Ovary (tissue), 10 donors: ENCODE measurements at places on chromosomes 11 and 22. TPM values are rescaled to one million over a fixed set of nuclear protein-coding genes. Genes with fewer than 3 reads are reported as not detected.

PLAAT5 gene
- 35.0 TPM for polyA plus RNA-seq

DNA sequence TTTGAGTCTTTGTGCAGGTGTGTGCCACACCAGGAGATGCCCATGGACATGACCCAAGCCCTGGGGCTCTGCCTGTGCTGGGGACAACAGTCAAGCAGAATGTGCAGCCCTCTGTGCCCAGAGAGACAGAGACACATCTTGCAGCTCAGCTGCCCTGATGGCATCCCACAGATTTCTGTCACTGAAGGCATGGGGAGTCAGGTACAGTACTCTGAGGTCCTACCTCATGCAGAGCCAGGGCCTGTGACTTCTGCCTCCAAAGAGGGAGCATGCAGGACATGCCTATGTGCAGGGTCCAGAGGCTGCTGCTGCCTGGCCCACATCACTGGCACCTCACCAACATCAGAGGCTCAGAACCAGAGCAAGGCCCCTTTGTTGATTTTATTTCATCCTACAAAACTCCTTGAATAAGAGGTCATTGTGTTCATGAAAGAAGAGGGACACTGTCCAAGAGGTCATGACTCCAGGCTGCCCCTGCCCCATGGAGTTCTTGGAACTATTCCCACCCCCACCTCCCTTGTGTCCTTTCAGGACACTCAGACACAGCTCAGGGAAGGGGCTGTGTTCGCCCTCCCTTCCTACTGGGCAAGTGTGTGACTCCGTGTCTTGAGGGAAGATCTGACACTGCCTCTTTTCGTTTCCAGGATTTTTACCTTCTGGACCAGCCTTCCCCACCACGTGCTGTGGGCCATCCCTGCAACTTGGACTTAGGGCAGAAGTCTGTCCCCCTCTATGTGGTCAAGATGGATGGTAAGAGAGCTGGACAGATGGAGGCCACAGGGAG lies 62.3 kb downstream of the BTG4 start:
- no peak for DNase-seq
- H3K27me3 ChIP-seq = no peaks in the 10 kb centered on the region
- H3K4me3 ChIP-seq = no peak overlapping the region
- no peaks in the 10 kb centered on the region for H3K4me1 ChIP-seq

DNA sequence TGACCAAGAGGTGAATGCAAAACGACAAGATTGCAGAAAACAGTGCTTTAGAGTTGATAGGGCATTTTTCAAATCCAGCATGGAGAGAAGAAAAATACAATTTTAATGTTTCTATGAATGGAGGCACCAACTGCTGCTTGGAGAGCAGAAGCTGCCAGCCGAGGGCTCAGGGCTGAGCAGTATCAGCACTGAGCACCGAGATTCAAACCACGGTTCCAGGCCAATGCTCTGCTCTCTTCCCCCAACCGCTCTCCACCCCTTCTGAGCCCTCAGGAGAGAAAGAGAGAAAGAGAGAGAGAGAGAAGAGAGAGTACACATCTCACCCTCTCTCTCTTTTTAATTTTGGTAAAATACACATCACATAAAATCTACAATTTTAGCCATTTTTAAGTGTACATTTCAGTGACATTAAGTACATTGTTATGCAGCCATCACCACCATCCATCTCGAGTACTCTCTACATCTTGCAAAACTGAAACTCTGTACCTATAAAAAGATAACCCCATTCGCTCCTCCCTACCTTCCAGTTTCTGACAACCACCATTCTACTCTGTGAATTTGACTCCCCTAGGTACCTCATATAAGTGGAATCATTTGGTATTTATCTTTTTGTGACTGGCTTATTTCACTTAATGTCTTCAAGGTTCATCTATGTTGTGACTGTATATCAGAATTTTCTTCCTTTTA lies 333.3 kb downstream of the MIAT start:
- no peak for DNase-seq
- no peaks in the 10 kb centered on the region for H3K36me3 ChIP-seq
- peaks cover 3% of the 10 kb centered on the region for H3K4me1 ChIP-seq

GRCh38 chr11:11786771-11787170 lies 55.0 kb upstream of the USP47 start:
- H3K4me3 ChIP-seq = no peak overlapping the region
- H3K36me3 ChIP-seq = no peaks in the 10 kb centered on the region
- no peak for DNase-seq
- H3K27me3 ChIP-seq = no peaks in the 10 kb centered on the region
- no peaks in the 10 kb centered on the region for H3K4me1 ChIP-seq

- peak; percentile 67 for DNase-seq
- H3K4me3 ChIP-seq = no peak overlapping the region
- H3K27me3 ChIP-seq = no peaks in the 10 kb centered on the region
- H3K36me3 ChIP-seq = no peaks in the 10 kb centered on the region
- H3K27ac ChIP-seq = peak overlapping the region; percentile 25
These were observed 6.2 kb downstream of the PANX1 start for GRCh38 chr11:94134651-94135512.

DNA sequence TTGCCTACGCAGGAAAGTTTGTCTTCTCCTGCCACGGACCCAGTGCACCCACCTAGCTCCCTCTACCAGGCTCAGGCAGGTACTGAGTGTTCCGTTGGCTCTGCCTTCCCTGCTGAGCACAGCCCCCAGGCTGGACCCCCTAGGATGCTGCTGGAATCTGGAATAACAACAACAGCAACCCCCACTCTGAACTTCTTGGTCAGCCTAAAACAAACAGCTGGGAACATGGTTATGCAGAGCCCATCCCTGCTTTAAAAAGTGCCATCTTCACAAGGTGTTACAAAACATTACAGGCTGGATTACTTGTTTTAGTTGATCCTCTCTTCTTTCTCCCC lies 1.8 kb downstream of the OPCML start:
- no peak overlapping the region for H3K27ac ChIP-seq
- H3K4me3 ChIP-seq = no peak overlapping the region
- H3K27me3 ChIP-seq = no peaks in the 10 kb centered on the region
- H3K36me3 ChIP-seq = no peaks in the 10 kb centered on the region
- H3K4me1 ChIP-seq = no peaks in the 10 kb centered on the region
- no peak for DNase-seq

- peaks cover 5% of the 10 kb centered on the region for H3K4me1 ChIP-seq
- peak overlapping the region; percentile 80 for H3K27ac ChIP-seq
- H3K4me3 ChIP-seq = peak overlapping the region; percentile 64
- H3K27me3 ChIP-seq = no peaks in the 10 kb centered on the region
- no peaks in the 10 kb centered on the region for H3K36me3 ChIP-seq
- peak; percentile 78 for DNase-seq
These were observed 1.5 kb upstream of the LARGE1 start for GRCh38 chr22:33921525-33922348.

DNA sequence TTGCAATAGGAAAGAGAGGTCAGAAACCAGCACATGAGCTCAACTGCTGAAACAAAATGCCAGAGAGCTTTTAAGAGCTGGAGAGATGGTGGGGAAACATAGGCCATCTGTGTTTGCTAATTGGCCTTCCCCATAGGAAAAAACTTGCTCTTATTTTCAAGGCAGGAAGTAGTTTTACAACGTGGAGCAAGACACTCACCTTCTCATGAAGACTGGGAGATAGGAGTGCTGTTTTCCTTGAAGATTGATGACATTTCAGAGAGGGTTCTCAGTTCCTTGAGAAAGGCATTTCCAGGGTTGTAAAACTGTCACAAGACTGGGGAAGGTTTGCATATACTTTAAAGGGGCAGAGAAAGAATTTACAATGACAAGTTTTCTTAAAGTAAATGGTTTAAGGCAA lies 586.3 kb upstream of the RAG2 start:
- no peaks in the 10 kb centered on the region for H3K4me1 ChIP-seq
- no peaks in the 10 kb centered on the region for H3K36me3 ChIP-seq
- H3K27ac ChIP-seq = no peak overlapping the region
- no peaks in the 10 kb centered on the region for H3K27me3 ChIP-seq
- no peak overlapping the region for H3K4me3 ChIP-seq
- no peak for DNase-seq

- no peak for DNase-seq
- no peaks in the 10 kb centered on the region for H3K27me3 ChIP-seq
- no peaks in the 10 kb centered on the region for H3K36me3 ChIP-seq
- H3K27ac ChIP-seq = no peak overlapping the region
- H3K4me1 ChIP-seq = no peaks in the 10 kb centered on the region
These were observed 72.3 kb upstream of the SEPTIN5 start for GRCh38 chr22:19641983-19642451.

OR51B2 gene
- polyA plus RNA-seq = not detected

- no peak for DNase-seq
- H3K36me3 ChIP-seq = no peaks in the 10 kb centered on the region
- no peaks in the 10 kb centered on the region for H3K27me3 ChIP-seq
- H3K4me3 ChIP-seq = no peak overlapping the region
These were observed 22.0 kb downstream of the OVOL1 start for GRCh38 chr11:65808744-65809341.

PRRG4 gene
- 0.17 TPM for polyA plus RNA-seq

GRCh38 chr22:49838771-49839717 lies 11.4 kb upstream of the BRD1 start:
- H3K36me3 ChIP-seq = no peaks in the 10 kb centered on the region
- no peak overlapping the region for H3K4me3 ChIP-seq
- no peak for DNase-seq
- H3K27me3 ChIP-seq = no peaks in the 10 kb centered on the region

DNA sequence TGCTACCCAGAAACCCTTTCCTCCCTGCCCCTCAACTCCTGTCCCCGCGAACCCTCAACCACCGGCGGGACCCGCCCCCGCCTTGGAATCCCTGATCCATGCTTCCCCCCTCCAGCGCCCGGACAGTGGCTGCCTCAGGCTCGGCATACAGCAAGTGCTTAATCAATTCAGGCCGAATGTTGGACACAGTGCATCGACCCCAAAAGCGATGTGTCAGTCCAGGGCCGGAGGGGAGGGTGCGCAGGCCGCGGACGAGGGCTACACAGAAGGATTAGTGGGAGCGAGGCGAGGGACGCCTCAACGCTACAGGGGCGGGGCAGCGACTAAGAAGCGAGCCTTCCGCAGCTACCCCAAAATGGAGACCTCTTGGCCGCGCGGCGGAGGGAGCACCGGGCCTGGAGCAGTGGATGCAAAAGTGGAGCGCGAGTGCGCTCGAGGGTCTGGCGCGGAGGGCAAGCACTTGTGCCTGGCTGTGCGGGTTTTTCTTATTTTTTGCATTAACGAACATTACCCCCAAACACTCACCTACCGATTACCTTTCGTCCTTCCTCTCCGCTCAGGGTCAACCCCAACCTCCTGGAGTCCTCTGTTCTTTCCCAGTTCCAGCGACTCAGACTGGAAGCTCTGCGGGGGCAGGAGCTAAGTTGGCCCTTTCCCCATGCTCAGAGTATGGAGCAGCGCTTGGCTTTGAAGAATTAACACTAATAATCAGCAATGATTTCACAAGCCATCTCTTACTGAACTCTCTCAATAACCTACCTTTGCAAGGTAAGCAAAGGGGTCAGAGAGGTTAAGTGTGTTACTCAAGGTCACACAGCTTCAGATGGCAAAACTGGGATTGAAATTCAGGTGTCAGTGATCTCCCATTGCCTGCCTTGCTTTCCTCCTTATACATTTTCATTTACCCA lies 30.0 kb upstream of the WNT11 start:
- no peak for DNase-seq
- no peaks in the 10 kb centered on the region for H3K36me3 ChIP-seq

KRTAP5-2 gene
- not detected for polyA plus RNA-seq

RAB36 gene
- 4.0 TPM for polyA plus RNA-seq

CCDC188 gene
- 0.74 TPM for polyA plus RNA-seq

DNA sequence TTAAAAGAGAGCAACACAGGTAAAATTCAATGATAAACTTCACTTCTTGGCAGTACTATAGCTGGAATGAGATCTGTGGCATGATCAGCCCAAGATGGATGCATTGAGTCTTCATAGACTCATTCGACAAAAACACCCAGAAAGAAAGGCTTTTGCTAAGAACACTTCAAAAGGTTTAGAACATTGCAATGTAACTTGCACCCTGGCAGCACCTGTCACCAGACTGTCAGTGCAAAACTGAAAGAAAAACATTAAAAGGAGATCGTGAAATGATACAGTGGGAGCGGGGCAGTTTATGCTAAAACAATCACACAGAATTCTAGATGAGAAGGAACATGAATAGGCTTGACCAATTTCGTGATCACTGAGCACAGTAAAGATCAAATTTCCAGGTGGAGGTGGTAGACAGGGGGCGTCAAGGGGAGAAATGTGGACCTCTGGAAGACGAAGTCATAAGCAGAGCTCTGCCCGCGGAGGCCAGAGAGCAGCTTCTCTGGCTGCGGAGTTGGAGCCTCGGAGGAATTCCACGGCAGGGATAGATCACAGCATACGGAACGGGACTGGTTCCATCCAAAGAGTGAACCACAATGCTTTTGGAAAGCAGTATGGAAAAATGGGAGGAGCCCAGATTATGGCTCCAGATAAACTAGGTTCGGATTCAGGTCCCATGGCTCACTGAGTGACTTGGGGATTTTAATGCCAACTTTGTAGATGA lies 11.9 kb downstream of the VSIG10L2 start:
- H3K4me1 ChIP-seq = peaks cover 4% of the 10 kb centered on the region
- H3K4me3 ChIP-seq = no peak overlapping the region
- H3K27ac ChIP-seq = no peak overlapping the region

DNA sequence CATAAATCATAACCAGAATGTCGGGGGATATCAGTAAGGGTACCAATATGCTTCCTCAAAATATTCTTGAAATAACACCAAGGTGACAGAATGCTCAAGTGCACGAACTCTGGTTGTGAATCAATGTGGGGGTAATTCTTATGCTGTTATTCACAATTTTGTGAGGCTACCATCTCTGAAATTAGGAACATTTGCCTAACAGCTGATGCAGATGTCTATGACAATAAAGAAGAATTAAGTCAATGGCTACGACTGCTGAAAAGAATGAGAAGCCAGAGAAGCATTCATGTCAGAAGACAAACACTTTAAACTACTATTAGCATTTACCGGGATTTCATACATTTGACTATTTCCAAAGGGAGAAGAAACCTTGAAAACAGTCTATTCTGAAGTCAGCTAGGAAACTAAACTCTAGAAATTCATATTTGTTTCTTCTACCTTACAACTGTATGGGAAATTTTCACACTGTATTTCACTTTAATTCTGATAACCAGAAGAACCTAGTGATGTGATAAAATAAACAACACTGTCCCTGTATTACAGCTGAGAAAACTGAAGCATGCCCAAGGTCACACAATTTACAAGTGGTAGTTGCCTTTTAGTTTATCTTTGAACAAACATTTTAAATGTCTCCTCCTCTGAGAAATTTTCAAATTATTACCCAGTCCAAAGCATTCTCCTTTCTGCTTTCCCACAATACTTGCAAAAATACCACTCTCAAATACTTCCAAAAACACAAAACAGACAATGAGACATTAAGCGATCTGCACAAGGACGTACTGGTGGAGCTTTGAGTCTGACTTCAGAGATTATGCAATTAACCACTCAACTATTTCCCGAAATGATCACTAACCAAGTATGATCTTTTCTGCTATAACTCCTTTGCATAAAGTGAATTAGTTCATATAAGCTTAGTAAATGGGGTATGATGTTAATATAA lies 18.0 kb upstream of the ARHGAP32 start:
- H3K36me3 ChIP-seq = no peaks in the 10 kb centered on the region
- no peak overlapping the region for H3K4me3 ChIP-seq
- H3K4me1 ChIP-seq = no peaks in the 10 kb centered on the region
- H3K27ac ChIP-seq = no peak overlapping the region
